ENCODE measurements at places on chromosomes 11 and 22. TPM values are rescaled to one million over a fixed set of nuclear protein-coding genes. Genes with fewer than 3 reads are reported as not detected.

Gene TBC1D10A
- 11.9 TPM for total RNA-seq

Gene RFPL3
- total RNA-seq = not detected

Gene TSSK2
- total RNA-seq = not detected

Gene HTR3A
- not detected for total RNA-seq

DNA sequence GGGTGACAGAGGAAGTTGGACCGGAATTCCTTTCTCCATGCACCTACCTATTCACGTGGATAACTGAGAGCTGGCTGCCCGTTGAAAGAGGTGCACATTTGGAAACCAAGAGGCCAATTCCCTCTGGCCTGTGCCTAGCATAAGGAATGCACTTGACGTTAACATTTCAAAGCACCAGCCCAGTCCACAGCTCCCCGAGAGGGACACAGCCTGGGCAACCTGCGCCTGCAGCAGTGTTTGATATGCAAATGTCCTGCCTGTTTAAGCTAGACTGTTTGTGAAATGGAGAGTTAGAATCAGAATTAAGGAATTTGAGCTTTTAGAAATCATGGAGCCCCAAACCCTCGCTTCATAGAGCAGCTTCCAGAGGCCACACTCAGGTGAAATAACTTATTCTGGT, 126.1 kb downstream of the DSCAML1 start:
- no peak for DNase-seq

- no peak for DNase-seq
Observed at GRCh38 chr11:74316772-74317505, 5.5 kb upstream of the P4HA3 start.
